ENCODE measurements at places on chromosomes 12 and 14.

GRCh38 chr12:43882578-43883178, 46.8 kb downstream of the TMEM117 start:
- peak; percentile 3 for DNase-seq

- DNase-seq = no peak
Measured at GRCh38 chr12:82593901-82594396, 92.8 kb upstream of the TMTC2 start.

- no peak for DNase-seq
Measured at GRCh38 chr12:103855896-103856657, 15.0 kb upstream of the NT5DC3 start.

- DNase-seq = no peak
Measured at GRCh38 chr14:31752867-31753661, 191.9 kb downstream of the NUBPL start.

DNA sequence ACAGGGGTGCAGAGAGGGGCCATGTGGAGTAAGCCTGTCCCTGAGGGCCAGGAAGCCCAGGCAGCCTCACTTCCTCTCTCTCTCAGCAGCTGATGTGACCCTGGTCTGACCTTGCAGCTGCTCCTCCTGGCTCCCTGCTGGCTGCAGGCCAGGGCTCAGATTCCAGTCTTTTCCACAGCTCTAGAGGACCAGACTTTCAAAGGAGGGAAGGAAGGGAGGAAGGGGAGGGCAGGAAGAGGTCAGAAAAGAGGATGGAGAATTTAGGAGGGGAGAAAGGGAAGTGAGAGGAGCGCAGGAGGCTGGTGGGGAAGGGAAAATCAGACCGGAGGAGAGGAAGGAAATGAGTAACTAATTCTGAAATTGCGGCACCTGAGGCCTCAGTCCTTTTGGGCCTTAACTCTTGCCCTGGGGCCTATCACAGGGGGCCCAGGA, 40.9 kb upstream of the VASH1 start:
- DNase-seq = no peak

Data from NCI-H2029 treated with DMSO at 0.1 percent for 48 hours (cell line).